ENCODE measurements at places on chromosomes 11 and 22. TPM values are rescaled to one million over a fixed set of nuclear protein-coding genes. Genes with fewer than 3 reads are reported as not detected.

DNA sequence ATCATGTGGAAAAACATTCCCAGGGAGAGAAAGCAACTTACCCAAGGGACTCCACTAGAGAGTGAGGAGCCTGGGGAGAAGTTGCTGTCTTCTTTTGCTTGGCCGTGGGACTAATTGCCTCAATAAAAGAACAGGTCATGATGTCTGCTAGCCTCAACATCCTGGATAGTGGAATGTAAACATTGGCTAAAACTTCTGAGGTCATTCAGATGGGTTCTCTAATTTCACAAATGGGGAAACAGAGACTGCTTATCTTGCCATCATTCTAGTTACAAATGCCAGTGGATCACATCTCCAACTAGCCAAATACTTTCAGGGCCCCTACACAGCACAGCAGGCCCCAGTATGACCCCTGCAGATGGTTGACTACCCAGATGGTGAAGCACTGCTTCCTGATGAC lies 28.4 kb upstream of the PAMR1 start:
- peaks cover 36% of the 10 kb centered on the region for H3K27me3 ChIP-seq
- H3K27ac ChIP-seq: no peak overlapping the region
- no peak for DNase-seq
- no peak overlapping the region for H3K4me3 ChIP-seq

DNA sequence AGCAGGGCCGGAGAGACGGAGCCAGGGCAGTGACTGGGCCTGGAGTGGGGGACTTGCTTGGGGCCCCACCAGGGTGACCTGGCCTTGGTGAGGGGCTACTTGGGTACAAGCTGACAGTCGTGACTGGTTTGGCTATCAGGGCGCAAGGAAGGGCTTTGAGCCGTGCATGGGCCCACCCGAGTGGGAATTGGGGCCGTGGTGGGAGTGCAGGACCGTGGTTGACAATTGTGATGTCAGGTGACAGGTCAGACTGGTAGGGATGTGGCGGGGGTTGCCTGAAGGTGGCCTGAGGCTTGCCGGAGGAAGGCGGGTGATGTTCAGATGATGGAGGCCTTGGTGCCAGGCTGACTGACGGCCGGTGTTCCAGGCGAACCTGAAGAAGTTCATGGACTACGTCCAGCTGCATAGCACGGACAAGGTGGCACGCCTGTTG lies 5.6 kb downstream of the SHANK3 start:
- H3K27ac ChIP-seq: no peak overlapping the region
- H3K4me1 ChIP-seq: no peaks in the 10 kb centered on the region
- H3K36me3 ChIP-seq: no peaks in the 10 kb centered on the region
- no peak for DNase-seq

LMNTD2 gene
- 21.8 TPM for total RNA-seq

DNA sequence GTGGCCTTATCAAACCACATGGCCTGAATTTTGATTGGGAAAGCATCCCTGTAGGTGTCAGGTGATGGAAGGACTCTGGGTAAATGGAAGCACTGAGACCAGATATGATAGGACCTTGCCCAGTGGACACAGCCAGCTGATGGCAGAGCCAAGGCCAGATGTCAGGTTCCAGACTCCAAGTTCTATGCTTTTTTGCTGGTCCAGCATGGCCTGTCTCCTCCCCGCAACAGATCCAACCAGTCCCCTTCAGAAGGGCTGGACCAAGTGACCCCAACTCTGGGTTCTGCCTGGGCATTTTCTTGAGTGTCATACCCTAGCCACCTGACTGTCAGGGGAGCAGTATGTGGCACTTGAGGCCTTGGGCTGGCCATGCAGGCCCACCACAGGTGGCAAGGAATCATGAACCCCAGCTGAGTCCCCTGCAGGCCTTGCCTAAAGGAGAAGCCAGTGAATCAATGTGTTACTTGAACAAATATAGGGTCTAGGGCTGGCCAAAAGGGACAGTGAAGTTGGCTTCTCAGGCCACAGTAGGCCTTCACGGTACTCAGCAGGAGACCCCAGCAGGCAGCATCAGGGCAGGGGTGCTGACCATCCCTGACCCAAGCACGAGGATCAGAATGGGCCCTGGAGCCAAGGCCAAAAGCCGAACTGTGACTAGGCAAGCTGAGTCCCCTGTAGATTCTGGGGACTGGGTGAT lies 27.1 kb downstream of the KCNQ1OT1 start:
- no peak overlapping the region for H3K27ac ChIP-seq
- H3K4me1 ChIP-seq: no peaks in the 10 kb centered on the region
- no peak overlapping the region for H3K4me3 ChIP-seq
- H3K27me3 ChIP-seq: no peaks in the 10 kb centered on the region

GRCh38 chr11:8503910-8504364 lies 90.1 kb downstream of the STK33 start:
- no peak overlapping the region for H3K27ac ChIP-seq
- no peaks in the 10 kb centered on the region for H3K4me1 ChIP-seq
- DNase-seq: no peak
- H3K36me3 ChIP-seq: no peaks in the 10 kb centered on the region

SNX19 gene
- 79.3 TPM for total RNA-seq

DNA sequence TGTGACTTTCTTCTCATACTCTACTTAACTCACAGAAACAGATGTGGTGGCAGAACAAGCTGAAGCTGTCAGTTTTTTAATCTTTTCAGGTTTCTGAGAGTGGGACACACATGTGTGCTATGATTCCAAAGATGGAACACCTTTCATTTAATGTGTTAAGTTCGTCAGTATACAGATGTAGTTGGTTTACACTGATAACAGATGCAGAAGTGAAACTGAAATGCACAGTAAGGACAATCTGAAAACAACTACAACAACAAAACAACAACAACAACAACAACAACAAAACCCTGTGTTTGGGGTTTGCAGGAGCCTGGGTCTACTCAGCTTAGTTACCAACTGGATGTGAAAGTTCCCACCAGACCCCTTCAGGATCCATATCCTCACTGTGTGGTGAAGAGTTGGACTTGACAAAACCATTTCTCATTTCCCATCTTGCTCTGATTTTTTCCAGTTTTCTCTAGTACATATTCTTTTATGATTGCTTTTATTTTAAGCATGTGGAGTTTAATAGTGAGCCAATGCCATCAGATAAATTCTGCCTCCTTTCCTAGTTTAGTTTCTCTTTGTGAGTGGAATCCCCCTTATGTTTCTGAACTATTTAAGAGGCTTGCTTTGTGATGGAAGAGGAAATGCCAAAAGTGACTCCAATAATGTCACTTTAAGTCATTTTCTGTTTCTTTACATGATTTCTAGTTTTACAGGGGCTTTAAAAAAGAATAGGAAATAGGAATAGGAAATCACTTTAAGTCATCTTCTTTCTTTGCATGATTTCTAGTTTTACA lies 47.8 kb downstream of the ARHGAP42 start:
- peaks cover 29% of the 10 kb centered on the region for H3K4me1 ChIP-seq
- H3K27me3 ChIP-seq: no peaks in the 10 kb centered on the region
- H3K27ac ChIP-seq: no peak overlapping the region

C22orf31 gene
- not detected for total RNA-seq

GRCh38 chr22:48057116-48057835 lies 1294.8 kb downstream of the TBC1D22A start:
- no peak overlapping the region for H3K4me3 ChIP-seq
- no peak overlapping the region for H3K27ac ChIP-seq
- DNase-seq: no peak
- no peaks in the 10 kb centered on the region for H3K36me3 ChIP-seq
- H3K4me1 ChIP-seq: no peaks in the 10 kb centered on the region

GRCh38 chr11:70182266-70182665 lies 20.8 kb upstream of the FADD start:
- no peak for DNase-seq
- H3K27me3 ChIP-seq: no peaks in the 10 kb centered on the region
- H3K4me3 ChIP-seq: no peak overlapping the region
- H3K36me3 ChIP-seq: no peaks in the 10 kb centered on the region

- no peak for DNase-seq
- H3K4me1 ChIP-seq: peaks cover 30% of the 10 kb centered on the region
- no peak overlapping the region for H3K4me3 ChIP-seq
- no peaks in the 10 kb centered on the region for H3K36me3 ChIP-seq
- H3K27ac ChIP-seq: no peak overlapping the region
These were observed 6.2 kb downstream of the MRGPRF start for GRCh38 chr11:69006816-69007215.

PLCB3 gene
- total RNA-seq: 41.2 TPM

DNA sequence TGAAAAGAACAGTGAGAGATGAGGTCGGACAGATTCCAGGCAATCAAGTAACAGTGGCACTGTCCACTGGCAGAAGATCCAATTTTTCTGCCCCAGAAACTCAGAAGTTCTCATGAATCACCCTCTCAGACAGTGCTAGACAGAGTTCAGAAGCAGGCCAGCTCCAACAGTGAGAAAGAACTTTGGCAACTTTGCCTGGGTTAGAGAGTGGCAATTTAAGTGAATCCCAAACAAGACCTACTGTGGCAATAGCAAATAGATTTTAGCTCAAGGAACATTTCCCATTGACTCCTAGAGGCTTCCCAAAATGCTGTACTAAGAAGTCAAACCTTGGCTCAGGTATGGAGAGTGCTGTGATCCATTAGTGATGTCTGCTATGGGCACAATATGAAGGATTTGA lies 12.3 kb downstream of the CD44 start:
- peaks cover 100% of the 10 kb centered on the region for H3K4me1 ChIP-seq
- no peaks in the 10 kb centered on the region for H3K27me3 ChIP-seq
- no peak overlapping the region for H3K4me3 ChIP-seq
- peak overlapping the region; percentile 97 for H3K27ac ChIP-seq

OR51T1 gene
- total RNA-seq: not detected

GRCh38 chr11:87330187-87330601 lies 292.5 kb downstream of the TMEM135 start:
- H3K4me3 ChIP-seq: no peak overlapping the region
- no peak for DNase-seq
- H3K27ac ChIP-seq: no peak overlapping the region
- no peaks in the 10 kb centered on the region for H3K4me1 ChIP-seq
- no peaks in the 10 kb centered on the region for H3K27me3 ChIP-seq

POLD3 gene
- total RNA-seq: 31.7 TPM

GRCh38 chr11:111019871-111020670 lies 225.5 kb upstream of the POU2AF2 start:
- no peaks in the 10 kb centered on the region for H3K27me3 ChIP-seq
- no peak overlapping the region for H3K27ac ChIP-seq
- H3K4me3 ChIP-seq: no peak overlapping the region
- no peak for DNase-seq
- no peaks in the 10 kb centered on the region for H3K4me1 ChIP-seq

LAYN gene
- 3.6 TPM for total RNA-seq

DNA sequence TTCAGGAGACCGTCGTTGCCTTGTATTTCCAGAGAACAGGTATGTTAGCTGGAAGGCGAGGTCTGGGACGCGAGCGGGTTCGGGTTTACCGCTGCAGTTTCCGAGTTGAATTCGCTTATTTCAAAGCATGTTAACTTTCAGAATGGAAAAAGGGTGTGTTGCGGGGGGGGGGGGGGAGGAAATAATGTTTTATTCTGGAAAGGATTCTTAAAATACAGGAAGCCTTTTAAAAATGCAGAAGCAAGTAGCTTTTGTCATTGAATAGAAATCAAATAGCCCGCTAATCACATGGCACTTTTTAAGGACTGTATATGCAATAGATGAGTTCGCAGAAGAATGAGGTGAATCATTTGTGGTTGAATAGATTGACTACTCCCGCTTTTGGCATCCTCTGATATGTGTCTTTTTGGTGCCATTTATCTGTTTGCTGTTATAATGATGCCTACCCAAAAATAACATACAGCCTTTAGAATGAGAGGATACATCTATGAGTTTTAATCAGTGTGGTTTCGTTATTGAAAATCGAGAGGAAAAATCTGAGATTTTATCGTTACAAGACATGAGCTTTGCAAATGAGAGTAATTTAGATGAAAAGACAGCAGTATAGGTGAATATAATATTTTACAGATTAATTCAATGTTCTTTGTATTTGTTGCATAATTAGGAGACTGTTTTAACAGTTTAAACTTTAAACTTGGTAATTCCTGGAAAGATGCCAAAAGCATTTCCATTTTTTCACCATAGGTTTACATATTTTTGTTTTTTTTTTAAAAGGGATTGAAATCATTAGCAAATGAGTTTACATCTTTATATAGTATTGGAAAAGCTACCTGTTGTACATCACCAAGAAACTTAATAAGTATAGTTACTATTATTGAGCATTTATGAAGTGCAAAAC lies 1.7 kb downstream of the PDE3B start:
- H3K27ac ChIP-seq: peak overlapping the region; percentile 85
- H3K27me3 ChIP-seq: no peaks in the 10 kb centered on the region
- DNase-seq: no peak
- no peaks in the 10 kb centered on the region for H3K36me3 ChIP-seq
- peak overlapping the region; percentile 91 for H3K4me3 ChIP-seq
- peaks cover 26% of the 10 kb centered on the region for H3K4me1 ChIP-seq

SMIM35 gene
- not detected for total RNA-seq

MYEOV gene
- total RNA-seq: 69.8 TPM

DNA sequence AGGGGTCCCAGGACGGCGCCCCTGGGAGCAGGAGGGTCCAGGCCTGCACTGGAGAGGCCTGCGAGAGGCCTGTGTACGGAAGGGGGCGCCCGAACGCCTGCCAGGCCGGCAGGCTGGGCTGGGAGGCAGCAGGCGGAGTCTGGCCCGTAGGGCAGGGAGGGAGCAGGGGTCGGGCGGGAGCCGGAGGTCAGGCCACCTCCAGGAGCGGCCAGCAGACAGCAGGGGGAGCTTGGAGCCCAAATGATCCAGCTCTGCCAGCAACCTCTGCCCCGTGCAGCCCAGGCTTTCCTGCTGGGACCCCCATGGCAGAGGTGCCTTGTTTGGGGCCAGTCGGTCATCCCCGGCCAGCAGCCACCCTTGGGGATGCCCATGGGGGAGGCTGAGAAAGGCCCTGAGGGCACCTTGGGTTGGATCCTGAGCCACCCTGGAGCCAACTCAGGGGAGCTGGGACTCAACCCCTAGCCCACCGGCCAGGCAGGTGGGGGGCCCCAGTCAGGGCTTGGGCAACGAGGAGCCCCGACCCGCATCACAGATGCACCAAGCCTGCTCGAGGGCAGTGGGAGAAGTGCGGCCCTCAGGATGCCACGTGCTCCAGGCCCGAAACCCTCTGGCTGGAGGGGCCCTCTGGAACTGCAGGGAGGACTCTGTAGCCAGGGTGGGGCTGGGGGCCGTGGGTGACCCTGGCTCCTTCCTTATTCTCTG lies 9.6 kb upstream of the SYT8 start:
- H3K4me3 ChIP-seq: no peak overlapping the region
- peak overlapping the region; percentile 99 for H3K27ac ChIP-seq
- no peaks in the 10 kb centered on the region for H3K27me3 ChIP-seq
- H3K4me1 ChIP-seq: peaks cover 63% of the 10 kb centered on the region
- no peak for DNase-seq

OR8G1 gene
- total RNA-seq: not detected

GRCh38 chr11:104946907-104947306 lies 21.5 kb downstream of the CASP4 start:
- no peak overlapping the region for H3K27ac ChIP-seq
- H3K4me3 ChIP-seq: no peak overlapping the region
- no peaks in the 10 kb centered on the region for H3K27me3 ChIP-seq
- no peaks in the 10 kb centered on the region for H3K36me3 ChIP-seq

DNA sequence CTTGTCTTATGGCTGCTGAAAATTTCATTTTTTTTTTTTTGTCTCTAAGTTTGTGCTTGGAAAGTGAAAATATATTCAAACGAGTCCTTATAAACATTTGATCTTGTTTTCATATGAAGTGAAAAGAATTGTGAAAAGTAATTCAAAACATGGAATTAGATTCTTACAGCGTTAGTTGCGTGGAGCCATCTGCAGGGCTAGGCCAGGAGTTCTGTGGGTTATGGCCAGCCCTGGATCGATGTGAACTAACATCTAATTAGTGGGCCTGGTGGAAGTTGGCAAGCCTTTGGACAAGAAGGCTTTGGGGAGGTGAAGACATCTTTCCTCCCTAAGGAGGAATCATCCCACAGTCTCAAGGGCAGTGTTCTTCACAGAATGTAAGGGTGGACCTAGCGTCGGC lies 37.2 kb downstream of the PARVA start:
- DNase-seq: no peak
- H3K27me3 ChIP-seq: no peaks in the 10 kb centered on the region
- H3K4me1 ChIP-seq: peaks cover 10% of the 10 kb centered on the region
- H3K36me3 ChIP-seq: no peaks in the 10 kb centered on the region
- no peak overlapping the region for H3K27ac ChIP-seq

IL10RA gene
- total RNA-seq: 0.41 TPM

DUSP8 gene
- 5.5 TPM for total RNA-seq

Measured in Panc1 (cell line).